ENCODE measurements at places on chromosomes 13 and 19.

- no peak for DNase-seq
Observed at GRCh38 chr19:47036097-47036651, 12.2 kb downstream of the TMEM160 start.

DNA sequence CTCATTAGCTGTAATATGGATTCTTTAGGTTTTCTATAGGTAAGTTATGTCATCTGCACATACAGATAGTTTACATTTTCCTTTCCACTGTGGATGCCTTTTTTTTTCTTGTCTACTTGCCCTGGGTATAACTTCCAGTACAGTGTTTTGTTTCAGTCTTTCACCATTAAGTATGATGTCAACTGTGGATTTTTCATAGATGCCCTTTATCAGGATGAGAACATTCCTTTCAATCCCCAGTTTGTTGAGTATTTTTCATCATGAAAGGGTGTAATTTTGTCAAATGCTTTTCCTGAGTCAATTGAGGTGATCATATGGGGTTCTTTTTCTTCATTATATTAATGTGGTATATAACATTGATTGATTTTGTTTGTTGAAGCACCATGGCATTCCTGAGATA, 43.6 kb upstream of the SACS start:
- no peak for DNase-seq

- DNase-seq, result no peak
Observed at GRCh38 chr13:37338726-37339385, 233.4 kb upstream of the CSNK1A1L start.

DNA sequence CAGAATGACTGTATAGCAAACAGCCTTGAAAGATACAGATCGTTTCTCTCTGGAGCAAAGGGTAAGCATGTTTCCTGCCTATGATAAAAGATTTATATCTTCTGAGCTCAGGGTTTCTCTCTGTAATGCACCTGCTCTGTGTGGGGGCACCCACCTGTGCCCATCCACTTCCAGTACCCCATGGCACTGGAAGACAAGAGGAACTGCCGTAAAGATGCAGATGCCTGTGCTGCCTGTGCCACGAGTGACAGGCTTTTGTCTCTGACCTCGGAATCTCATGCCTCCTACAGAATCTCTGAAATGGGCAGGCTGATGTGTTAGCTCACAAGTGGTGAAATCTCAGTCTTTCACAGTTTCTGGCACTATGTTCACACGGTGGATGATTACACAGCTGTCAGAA, 50.3 kb upstream of the ATP11A start:
- DNase-seq, result no peak

DNA sequence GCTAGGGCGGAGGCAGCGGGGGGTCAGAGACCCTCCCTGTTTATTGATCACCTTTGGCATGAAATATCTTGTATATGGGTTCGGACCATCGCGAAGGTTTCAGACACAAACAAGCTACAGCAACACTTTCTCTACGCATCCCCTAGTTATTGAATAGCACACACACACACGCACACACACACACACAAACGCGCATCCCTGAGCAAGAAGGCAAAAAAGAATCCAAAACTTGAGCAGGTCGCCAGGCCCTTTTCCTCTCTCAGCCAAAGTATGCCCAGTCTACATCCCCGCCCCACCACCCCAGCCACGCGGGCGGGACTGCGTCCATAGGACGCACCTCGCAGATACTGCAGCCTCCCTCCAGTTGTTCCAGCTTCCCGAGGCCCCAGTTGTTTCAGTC, 16.0 kb downstream of the POU4F1 start:
- DNase-seq, result no peak

- DNase-seq, result no peak
Observed at GRCh38 chr13:107942030-107942617, 273.2 kb downstream of the LIG4 start.

DNA sequence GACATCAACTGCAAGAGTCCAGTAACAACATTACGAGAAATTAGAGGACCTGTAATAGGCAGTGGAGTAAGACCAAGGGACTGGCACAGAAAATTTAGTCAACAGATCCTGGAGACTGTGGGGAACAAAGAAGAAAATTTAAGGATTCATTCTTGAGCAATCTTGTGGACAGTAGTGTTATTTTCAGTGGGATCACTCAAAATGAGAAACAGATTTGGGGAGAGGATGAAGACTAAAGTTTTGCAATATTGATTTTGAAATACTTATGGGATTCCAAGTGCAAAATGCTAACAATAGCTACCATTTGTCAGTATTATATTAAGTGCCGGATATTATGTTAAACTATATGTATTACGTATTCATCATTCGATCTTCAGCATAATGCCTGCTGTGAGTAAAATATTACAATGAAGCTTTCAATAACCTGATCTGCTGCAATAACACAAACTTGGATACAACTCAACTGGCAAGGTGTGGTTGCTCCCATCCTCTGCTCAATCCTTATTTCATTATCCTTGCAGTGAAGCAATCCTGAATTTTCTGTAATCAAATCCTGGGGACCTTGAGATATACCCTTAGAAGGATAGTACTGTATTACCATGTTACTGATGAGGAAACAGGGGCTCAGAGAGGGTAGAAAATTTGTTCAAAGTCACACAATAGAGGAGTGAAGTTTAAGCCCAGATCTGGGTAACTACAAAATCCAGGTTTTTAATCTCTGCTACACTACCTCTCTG, 84.2 kb downstream of the SACS start:
- DNase-seq, result no peak

DNA sequence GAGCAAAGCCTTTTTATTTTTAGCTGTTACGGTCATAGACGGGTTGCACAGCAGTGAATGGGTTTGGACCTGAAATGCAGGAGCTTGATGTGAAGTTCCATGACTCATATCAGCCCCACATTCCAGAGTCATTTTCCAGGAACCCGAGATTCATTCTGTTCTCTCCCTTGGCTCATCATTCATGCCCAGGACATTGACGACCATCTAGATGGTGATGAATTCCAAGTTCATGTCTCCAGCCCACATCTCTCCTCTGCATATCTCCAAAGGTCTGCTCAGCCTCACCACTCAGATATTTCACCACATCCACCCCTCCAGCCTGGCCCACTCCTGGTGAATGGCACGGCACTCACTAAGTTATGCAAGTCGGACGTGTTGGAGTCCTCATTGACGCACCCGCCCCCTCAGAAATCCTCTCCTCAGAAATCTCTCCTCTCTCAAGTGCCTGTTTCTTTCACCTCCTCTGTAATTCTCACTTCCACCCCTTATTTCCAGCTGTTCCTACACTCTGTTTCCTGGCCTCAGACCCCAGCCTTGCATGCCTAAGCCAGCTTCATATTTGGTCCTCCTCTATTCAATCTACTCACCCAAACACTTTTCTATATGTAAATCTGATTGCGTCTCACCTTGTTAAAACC, 83.1 kb downstream of the ALOX5AP start:
- no peak for DNase-seq

GRCh38 chr13:111516712-111517640, 196.5 kb downstream of the TEX29 start:
- peak; percentile 25 for DNase-seq

- no peak for DNase-seq
Observed at GRCh38 chr19:4301590-4302242, 473 bp downstream of the TMIGD2 start.

DNA sequence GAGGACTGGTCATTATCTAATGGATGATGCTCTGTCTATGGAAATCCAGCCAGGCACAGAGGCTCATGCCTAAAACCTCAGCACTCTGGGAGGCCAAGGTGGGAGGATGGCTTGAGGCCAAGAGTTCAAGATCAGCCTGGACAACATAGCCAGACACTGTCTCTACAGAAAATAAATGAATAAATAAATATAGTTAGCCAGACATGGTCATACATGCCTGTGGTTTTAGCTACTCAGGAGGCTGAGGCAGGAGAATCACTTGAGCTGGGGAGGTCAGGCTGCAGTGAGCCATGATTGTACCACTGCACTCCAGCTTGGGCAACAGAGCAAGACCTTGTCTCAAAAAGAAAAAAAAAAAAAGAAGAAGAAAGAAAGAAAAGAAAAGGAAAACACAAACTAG, 234.7 kb downstream of the TSHZ3 start:
- DNase-seq, result no peak

DNA sequence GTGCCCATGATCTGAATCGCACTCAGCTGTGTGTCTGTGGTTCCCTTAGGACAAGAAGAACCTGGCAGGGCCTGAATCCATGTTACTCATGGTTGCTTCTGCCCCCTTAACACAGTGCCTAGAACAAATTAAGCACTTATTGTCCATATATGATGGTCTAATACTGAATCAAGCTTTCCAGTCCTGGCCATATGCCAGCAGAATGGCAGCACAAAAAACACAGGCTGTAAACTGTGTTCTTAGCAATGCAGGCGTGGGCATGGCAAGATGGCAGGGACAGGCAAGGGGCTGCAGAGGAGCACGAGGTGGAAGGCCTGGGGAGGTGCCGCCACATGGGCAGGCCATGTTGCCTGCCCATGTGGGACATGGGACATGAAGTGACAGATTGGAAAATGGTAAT, 68.2 kb downstream of the LATS2 start:
- no peak for DNase-seq

DNA sequence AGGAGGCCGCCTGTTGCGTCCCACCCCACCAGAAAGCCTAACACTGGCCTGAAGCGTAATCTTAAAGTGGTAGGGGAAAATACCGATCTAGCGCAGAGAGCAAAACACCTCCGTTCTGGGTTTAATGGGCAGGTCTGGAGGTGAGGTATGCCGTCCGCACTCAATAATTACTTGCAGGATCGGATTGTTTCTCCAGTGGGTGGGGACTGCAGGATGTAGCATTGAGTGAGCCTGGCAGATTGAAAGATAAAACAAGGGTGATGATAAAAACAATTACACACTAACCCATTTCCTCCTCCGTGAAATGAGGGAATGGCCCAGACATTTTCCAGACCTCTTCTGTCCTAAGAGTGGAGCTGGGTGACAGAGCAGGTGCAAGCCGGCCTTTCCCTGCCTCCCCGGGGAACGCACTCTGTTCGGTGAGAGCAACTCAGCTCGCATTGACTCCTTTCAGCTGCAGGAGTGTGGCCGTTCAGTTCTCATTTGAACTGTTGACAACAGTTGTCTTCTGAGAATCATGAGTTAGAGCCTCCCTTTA, 110.2 kb upstream of the DOCK9 start:
- no peak for DNase-seq

GRCh38 chr13:22933571-22934181, 247.1 kb upstream of the SGCG start:
- no peak for DNase-seq

GRCh38 chr19:1080360-1081161, 13.6 kb downstream of the ARHGAP45 start:
- DNase-seq, result peak; percentile 65

Measured in RWPE2 (cell line).